AG10803 (cell line): ENCODE measurements at places on chromosomes 16 and 17.
A peak's percentile ranks its signal among the peaks of the same experiment; 100 is the strongest.

DNA sequence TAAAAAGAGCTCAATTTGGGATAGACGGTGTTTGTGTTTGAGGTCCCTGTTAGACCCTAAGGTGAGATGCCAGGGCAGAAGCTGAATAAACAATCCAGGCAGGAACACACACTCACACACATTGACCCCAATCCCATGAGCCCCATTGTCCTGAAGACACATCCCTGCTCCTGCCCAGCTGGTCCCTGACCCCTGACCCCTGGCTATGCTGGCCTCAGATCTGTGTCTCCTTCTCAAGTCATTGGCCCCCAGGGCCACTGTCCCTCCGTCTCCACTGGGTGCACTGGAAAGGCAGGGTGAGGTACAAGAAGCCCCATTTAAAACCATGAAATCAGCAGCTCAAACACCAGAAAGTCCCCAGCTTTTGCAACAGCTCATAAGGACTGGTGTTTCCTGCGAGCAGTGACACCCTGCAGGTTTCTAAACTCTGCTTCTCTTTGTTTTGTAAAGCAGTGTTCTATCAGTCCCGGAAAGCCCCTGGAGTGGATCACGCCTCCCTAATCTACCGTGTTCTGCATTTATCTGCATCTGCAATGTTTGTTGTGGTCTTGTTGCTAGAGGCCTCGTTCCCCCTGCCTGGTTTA, 18.0 kb upstream of the ASGR2 start:
- DNase-seq, result no peak

GRCh38 chr16:55495616-55496289, 13.1 kb upstream of the LPCAT2 start:
- DNase-seq, result peak; percentile 93

DNA sequence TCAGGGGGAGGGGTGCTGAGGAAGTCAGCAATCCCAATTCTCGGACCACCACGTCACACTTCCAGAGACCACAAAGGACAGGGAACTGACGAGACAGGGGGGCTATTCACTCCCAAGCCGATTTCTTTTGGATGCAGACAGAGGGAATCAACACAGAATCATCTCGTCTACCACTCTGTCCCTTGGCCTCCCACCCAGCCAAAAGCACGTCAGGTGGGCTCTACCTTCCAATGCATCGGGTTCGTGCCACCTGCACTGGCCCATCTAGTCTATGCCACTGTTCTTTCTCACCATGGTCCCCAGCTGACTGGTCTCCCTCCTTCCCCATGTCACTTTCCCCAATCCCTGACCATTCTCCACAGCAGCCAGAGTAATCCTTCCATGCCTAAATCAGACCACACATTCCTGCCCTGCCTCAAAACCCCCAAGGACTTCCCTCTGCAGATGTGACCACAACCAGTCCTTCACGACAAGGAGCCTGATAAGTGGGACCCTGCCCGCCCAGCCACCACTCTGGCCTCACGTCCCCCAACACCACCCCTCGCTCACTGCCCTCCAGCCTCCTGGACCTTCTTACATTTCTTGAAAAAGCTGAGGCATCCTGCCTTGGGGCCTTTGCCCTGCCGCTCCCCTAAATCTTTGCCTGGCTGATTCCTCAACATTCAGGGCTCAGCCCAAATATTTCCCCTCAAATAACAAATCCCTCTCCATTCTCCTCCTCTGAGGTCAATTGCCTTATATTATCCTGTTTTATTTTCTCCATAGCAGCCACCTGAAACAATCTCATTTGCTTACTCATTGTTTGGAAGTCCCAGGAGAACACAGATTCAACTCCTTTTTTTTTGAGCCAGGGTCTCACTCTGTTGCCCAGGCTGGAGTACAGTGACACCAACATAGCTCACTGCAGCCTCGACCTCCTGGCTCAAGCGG, 70.4 kb downstream of the IL21R start:
- DNase-seq, result peak; percentile 28

DNA sequence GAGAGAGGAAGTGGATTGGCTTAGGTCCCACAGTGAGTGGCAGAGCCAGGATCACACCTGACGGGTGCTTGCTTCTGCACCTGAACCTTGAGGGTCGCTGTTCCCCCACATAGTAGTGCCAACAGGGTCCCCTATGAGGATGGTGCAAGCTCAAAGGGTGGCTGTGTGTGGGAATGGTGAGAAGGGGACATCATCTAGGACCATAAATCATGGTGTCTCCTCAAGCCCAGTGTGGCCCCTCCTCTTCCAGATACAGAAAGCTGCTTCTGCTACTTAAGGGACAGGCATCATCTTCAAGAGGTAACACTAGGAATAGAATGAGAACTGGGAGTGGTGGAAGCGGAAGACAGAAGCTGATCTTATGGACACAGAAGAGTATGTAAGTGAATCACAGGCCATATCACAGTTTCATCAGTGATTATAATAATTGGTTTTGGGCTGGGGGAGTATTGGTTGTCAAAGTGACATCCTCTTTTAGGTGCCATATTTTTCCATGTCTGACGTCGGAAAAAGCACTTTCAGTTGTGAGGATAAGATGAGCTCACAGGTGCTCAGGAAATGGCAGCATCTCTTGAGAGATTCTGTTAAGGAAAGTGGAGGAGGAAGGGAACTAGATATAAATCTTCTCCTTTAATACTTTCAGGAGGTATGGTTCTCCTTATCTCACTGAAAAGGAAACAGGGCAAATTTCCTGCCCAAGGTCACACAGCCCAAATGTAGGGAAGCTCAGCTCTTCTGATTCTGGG, 83.2 kb upstream of the HNF1B start:
- DNase-seq, result no peak

GRCh38 chr17:18968945-18969887, 17.3 kb downstream of the SLC5A10 start:
- no peak for DNase-seq
